ENCODE measurements at places on chromosomes 4 and X.

GRCh38 chr4:173121076-173121561, 47.5 kb upstream of the GALNT7 start:
- no peak for DNase-seq

GRCh38 chr4:103482471-103482870, 237.3 kb downstream of the TACR3 start:
- DNase-seq: no peak

DNA sequence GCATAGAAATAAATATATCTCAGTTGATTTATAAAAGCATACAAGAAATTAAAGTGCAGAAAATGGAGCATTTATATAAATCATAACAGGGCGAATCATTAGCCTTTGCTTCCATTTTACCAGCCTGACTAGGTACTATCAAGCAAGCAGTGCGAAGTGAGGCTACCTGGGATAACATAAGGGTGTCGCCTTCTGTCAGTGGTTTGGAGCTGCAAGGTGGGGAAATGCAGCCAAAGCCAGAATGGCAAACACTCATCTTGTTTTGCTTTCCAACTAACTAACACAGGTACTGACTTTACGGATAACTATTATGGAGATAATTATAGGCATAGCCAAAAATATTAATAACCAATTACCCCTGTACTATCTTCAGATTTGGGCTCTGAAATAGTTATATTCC, 1459.8 kb downstream of the RAPGEF2 start:
- DNase-seq: no peak

DNA sequence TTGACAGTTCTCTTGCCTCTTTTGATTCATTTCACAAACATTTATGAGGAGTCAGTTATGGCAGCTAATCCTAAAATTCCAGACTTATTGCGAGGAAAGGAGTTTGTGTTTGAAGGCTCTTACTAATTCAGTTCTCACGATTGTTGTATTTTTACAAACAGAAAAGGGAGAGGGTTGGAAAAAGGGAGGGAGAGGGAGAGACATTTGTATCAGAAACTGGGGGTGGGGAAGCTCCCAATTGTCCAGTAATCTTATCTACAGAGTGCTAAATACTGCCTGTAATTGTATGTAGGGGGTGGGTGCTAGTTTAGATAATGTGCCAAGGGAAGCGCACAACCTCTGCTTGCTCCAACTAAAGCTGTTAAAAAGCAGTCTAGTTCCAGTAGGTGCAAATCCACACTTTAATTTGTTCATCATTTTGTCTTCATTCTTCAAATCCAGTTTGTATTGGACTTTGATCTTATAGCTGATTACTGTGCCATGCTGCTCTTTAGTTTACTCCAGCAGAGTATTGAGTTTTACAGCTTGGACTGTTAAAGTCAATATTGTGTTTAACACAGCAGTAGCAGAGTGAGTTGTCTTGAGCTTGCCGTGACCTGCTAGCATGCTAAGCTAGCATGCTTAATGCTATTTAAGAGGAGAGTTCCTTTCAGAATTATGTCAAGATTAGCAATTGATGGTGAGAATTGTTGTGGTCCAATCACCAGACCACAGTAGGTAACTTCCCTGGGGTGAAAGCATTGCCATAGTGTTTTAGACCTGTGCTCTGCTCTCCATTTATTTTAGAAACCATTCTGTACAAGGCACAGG, 13.9 kb downstream of the FNIP2 start:
- no peak for DNase-seq

DNA sequence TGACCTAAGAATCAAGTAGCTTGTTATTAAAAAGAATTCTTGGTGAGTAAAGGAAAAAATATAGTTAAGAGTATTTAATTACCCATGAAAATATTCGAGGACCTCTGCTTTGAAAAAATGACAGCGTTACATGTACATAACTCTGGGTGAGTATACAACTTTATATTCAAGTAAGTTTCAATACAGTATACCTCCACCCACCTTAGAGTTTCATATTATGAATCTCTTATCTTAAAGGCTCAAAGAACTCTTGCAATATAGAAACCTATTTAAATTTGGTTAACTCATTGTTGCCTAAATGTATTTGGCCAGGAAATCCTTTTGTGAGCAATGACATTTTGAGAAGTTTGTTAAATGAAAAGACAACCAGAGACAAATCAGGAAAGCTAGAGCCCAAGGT, 138.2 kb downstream of the QDPR start:
- DNase-seq: no peak

DNA sequence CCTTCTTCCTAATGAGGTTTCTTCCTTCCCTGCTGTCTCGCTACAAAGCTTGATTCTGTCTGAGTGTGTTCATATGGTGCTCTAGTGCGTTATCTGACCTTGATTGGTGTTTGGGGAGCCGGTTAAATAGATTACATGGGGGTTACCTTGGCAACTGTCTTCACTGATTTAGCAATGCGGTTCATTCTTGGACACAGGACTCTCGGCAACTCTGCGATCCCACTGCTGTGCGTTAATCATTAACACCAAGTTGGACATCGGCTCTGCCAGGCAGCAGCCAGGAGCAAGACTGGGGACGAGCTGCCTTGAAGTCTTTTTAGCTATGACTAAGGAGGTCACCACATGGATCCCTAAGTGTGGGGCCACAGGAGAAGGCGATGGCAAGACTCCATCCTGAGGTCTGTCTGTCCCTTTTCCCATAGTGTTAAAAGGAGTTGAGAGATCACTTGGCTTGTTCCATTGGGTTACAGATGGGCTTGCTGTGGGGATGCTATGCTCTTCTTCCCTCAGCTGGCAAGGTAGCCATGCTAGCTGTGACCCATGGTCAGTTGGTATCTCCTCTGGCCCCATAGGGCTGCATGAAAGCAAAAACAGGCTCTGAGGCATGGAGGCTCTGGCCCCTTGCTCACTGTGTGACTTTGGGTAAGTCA, 93.4 kb upstream of the MAMLD1 start:
- no peak for DNase-seq
